Fibroblast of skin of left biceps (primary cell): ENCODE measurements at places on chromosomes 12 and 14.

- no peak for DNase-seq
These were observed 86.5 kb downstream of the SRGAP1 start for GRCh38 chr12:63930971-63931370.

DNA sequence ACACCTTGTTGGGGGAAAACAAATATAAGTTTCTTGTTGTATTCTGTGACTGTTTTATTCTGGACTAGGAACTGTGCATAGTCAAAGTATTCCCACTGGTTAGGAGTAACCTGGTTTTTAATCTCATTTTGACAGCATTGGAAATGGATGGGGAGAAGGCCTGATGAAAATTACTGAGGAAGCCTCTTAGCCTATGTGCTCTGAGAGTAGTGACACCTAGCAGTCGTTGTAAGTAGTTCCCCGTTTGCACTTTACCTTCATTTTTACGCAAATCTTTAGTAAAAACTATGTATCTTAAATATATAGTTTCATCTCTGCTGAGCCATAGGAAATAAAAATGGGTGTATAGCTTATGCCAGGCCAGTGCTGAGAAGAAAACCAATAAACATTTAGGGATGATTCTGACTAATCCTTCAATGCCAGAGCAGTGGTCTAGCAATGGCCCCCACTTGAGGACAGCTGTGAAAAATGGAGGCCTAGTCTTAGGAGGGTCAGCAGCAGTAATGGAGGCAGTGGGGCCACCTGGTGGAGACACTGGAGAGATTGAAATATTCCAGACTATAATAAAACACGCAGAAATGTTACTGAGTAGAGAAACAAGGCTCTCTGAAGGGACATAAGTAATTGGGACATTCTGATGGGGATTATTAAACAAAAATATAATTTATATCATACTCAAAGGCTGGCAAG is 133.2 kb upstream of the NOVA1 start:
- DNase-seq, result no peak

- no peak for DNase-seq
These were observed 11.5 kb upstream of the TSPAN11 start for GRCh38 chr12:30914986-30915591.

DNA sequence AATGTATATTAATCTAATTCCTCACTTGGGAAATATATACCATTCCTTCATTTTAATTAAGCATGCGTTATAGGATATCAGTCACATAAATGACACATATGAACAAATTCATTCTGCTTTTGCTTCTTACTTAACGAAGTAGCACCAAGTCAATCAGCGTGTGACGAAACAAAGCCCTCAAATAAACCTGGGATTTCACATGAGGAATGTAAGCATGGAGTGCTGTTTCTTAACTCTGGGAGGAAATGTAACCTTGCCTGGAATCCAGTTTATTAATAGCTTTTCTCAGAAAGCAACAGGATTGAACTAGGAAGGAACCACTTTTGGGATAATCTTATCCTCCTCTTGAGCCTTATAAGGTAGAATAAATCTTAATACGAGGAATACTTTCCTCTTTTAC is 72.0 kb downstream of the NIN start:
- DNase-seq, result no peak

DNA sequence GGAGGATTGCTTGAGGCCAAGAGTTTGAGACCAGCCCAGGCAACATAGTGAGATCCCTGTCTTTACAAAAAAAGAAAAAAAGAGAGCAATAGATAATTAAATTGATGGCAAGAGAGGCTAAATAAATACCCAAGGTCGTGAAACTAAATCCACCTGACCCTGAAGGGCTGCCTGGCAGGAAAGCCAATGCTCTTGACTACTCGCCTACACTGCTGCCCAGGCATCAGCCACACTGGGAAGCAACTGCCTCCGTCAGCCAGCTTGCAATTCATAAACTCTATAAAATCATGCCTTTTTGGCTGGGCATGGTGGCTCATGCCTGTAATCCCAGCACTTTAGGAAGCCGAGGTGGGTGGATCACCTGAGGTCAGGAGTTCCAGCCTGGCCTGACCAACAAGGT is 31.7 kb upstream of the RASSF3 start:
- no peak for DNase-seq

- no peak for DNase-seq
These were observed 71.9 kb upstream of the TCL1B start for GRCh38 chr14:95614349-95614748.

DNA sequence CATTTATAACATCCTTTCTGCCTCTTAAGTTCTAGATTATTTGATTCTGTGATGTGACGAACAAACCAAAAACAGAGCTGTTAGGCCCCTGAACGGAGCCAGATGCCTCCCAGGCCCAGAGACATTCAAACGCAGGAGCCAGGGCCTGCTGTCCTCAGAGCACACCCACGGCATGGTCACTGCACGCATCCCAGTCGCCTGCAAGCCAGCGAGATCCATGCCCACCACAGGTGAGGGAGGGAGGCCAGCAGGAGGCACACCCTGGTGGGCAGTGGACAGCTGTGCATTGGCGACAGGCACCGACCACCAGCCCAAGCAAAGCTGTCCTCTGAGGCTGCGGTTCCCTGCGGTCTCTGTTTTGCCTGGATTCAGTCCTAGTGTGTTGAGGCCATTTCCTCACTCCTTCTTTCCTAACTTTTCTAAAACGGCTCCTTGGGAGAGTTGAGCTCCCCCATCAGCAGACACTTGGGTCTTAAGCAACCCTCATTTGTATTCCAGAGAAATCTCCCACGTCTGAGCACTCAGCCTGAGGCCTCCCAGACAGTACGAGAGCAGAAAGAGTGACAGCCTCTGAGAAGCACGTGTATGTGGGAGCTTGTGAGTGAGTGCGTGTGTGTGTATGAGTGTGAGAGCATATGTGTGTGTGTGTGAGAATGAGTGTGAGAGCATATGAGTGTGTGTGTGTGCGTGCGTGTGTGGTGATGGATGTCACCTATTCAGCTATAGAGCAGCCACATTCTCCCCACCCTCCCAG is 81.2 kb downstream of the CHGA start:
- no peak for DNase-seq

- peak; percentile 41 for DNase-seq
These were observed 31.7 kb downstream of the PTHLH start for GRCh38 chr12:27940756-27941402.
